ENCODE measurements at places on chromosomes 2 and 18.

GRCh38 chr2:223884399-223884798 lies 47.0 kb upstream of the AP1S3 start:
- no peak for DNase-seq

DNA sequence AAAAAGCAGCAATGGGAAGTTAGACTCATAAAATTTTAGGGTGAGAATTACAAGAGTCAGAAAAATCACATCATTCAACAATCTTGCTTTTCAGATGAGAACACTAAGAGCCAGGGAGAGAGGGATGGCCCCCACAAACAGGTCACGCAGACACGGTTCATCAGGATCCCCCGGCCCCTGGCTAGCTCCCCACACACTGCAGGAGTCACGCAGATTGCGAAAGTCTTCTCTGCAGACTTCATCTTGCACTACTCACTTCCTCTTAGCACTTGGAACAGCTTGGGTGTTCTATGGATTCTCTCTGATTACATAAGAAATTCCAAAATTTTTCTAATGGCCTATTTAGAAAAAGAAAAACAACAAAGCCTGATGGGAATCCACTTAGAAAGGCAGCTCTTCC lies 21.6 kb upstream of the SULT1C2 start:
- DNase-seq = no peak

DNA sequence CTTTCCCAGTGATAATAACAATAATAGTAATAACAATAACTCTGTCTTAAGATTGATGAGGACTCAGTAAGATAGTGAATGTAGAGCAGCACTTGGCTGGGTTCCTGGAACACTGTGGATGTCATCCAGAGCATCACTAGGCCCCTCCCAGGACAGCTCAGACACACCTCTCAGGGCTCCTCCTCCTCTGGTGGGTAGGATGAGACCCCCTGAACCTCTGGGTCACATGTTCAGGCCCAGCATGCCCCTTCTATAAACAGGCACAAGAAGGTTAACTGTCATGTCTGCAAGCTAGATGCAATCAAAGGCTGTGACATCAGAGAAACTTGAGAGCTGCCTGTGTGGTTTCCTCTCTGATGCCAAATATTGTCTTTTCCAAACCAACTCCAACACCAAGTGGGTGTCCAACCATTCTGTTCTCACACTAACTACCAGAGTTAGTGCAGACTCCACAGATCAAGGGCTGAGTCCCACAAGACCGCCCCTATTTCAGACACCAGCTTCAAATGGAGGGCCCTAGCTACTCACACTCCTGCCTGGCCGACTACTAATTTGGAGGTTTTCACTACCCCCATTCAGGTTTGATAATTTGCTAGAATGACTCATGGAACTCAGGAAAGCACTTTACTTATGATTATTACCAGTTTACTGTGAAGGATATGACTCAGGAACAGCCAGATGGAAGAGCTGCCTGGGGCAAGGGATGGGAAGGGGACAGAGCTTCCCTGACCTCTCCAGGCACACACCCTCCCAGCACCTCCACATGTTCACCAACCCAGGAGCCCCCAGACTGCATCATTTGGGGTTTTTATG lies 46.4 kb upstream of the BZW1 start:
- DNase-seq = no peak

- DNase-seq = no peak
Observed at GRCh38 chr2:233256048-233256447, 4.6 kb downstream of the ATG16L1 start.

DNA sequence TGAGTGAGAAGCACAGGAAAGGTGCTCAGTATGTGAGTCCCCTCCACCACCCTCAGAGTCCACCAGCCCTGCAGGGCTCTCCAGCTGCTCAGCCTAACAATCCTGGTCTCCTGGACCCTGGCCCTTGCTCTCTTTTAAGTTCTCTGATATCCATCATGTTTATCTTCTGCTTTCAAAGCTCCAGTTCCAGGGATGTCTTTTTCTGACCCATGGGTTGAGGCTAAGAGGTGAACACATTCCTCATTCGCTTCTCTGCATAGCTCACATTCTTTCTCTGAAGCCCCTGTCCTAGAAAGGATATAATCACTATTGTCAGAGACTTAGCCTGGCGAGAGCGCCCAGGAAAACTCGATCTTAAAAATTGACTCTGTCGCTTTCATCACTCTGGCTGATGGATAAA lies 86.4 kb downstream of the ARL4C start:
- no peak for DNase-seq

DNA sequence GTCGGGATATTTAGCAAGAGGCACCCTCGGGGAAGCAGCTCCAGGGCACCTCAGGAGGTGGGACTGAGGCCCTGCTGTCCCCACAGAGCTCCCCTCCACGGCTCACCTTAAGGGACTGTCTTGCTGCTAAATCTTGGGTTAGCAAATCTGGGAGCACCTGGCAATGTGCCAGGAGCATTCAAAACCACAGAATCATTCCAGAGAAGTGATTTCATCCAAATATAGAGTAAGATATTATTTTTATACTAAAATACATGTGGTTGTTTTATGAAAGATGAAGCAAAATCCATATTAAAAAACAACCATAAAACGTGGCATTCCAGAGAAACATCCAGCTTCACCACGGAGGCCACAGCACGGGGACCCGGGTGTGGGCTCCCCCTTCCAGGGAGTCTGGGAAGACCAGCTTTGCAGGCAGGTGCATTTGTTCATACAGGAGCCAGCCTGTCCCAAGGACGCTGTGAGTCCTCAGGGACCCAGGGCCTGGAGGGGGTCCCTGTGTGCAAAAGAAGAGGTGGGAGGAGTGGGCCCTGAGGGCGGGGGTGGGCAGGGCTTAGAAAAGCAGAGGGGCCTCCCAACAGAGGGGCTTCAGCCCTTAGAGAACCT lies 16.3 kb downstream of the HS1BP3 start:
- DNase-seq = no peak

DNA sequence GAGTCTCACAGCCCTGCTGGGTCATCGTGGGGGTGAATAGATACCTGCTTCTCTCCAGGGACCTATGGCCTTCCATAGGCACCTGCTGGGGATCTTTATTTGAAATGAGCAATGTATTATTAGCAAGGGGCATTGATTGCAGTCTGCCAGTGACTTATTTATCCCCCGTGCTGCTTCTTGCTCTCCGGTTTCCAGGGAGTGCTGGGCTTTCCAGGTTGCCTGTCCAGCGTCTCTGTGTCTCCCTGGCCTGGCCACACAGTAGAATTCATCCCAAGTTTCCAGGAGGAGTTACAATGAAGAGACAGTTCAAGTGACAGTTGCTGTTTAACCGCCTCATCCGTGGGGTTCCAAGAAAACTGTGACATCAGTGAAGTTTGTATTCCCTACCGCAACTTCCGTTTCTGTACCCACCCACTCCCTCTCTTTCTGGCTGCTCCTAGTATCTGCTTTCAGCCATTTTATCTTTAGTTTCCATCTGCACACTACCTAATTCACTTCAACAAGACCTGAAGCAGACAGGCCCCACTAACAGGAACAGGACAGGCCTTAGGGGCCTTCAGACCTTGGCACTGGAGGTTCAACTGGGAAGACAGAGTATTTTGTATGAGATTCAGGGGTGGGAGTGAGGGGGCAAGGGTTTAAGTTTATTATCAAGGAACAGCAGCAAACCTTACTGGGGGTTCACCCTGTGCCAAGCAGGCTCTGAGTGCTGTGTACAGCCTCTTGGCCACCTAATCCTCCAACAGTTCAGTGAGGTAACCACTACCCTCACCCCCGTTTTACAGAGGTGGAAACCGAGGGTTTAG lies 134.8 kb downstream of the PRKCE start:
- no peak for DNase-seq

- no peak for DNase-seq
Observed at GRCh38 chr2:288758-289361, 969 bp upstream of the ALKAL2 start.

DNA sequence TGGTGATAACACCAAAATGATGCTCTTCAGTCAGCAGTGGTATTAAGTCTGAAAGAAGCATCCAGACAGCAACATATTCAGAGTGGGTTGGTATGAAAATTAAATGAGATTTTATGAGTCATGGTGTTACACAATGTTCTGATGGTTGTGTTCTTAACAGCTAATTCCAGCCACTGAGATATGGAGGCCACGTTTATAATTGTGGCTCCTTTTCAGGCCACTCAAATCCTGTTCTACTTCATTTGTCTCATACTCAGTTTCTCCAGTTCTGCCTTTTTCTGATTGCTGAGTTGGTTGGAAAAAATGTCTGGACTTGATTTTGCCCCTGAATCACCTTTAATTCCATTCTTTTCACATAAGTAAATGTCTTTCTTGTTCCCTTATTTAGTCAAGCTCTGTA lies 162.7 kb upstream of the COL3A1 start:
- DNase-seq = no peak

DNA sequence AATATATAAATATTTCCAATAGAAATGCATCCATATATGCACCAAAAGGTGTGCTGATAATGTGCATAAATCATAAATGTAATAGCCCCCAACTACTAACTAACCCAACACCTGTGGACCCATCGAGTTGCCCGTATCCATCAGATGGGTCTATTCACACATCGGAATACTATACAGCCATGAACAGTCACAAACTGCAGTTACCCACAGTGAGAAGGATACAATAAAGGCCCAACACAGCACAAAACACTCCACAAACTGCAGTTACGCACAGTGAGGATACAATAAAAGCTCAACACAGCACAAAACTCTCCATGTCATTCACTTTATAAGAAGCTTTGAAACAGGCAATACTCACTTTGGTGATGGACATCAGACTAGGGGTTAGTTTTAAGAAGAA lies 145.3 kb upstream of the OTOS start:
- DNase-seq = no peak

- no peak for DNase-seq
Observed at GRCh38 chr18:23170137-23170536, 34.9 kb downstream of the CABLES1 start.

GRCh38 chr2:104368089-104368488 lies 485.8 kb upstream of the POU3F3 start:
- no peak for DNase-seq
